Lung microvascular endothelial cell (primary cell): ENCODE measurements at places on chromosomes 1 and 21. TPM values are rescaled to one million over a fixed set of nuclear protein-coding genes. Genes with fewer than 3 reads are reported as not detected.

SYPL2 gene
- under 0.01 TPM in 1 of 2 replicates, not detected in the other for total RNA-seq

HUNK gene
- total RNA-seq = under 0.01 TPM in 2 replicates

PGLYRP3 gene
- total RNA-seq = not detected in 2 replicates

AUNIP gene
- total RNA-seq = 0.60 and 2.0 TPM in 2 replicates

OR2L13 gene
- not detected in 2 replicates for total RNA-seq

CDC42BPA gene
- total RNA-seq = 51.6 and 79.2 TPM in 2 replicates

PCNX2 gene
- total RNA-seq = 0.20 and 2.8 TPM in 2 replicates

OR6N1 gene
- total RNA-seq = not detected in 2 replicates

LRRIQ3 gene
- total RNA-seq = under 0.01 and 0.22 TPM in 2 replicates

DCDC2B gene
- total RNA-seq = not detected in 2 replicates

LCE1D gene
- not detected in 2 replicates for total RNA-seq

TSEN15 gene
- 17.7 and 18.1 TPM in 2 replicates for total RNA-seq

FALEC gene
- not detected in 2 replicates for total RNA-seq

OR2L3 gene
- total RNA-seq = not detected in 2 replicates

ACKR1 gene
- under 0.01 TPM in 1 of 2 replicates, not detected in the other for total RNA-seq

RAP1GAP gene
- total RNA-seq = under 0.01 TPM in 2 replicates

YOD1 gene
- total RNA-seq = 3.9 and 5.8 TPM in 2 replicates

DMBX1 gene
- total RNA-seq = not detected in 2 replicates

PCSK9 gene
- under 0.01 TPM in 1 of 2 replicates, not detected in the other for total RNA-seq

LRRC8D gene
- total RNA-seq = 7.3 and 9.8 TPM in 2 replicates

NES gene
- 32.9 and 57.3 TPM in 2 replicates for total RNA-seq

AMY1B gene
- total RNA-seq = not detected in 2 replicates

CCDC27 gene
- not detected in 2 replicates for total RNA-seq

KAZN gene
- total RNA-seq = 0.22 and 0.60 TPM in 2 replicates

FAM89A gene
- 23.5 and 56.7 TPM in 2 replicates for total RNA-seq

DISP3 gene
- total RNA-seq = under 0.01 TPM in 2 replicates

TIE1 gene
- 749 and 1,401 TPM in 2 replicates for total RNA-seq

CITED4 gene
- 3.9 and 4.4 TPM in 2 replicates for total RNA-seq

MYBPH gene
- total RNA-seq = not detected in 2 replicates

TMEM53 gene
- total RNA-seq = 1.7 and 3.8 TPM in 2 replicates

JAM2 gene
- 0.20 and 0.22 TPM in 2 replicates for total RNA-seq
